ENCODE measurements at places on chromosomes 12 and 14.

- no peak overlapping the region for H3K27ac ChIP-seq
- peaks cover 16% of the 10 kb centered on the region for H3K4me1 ChIP-seq
- H3K36me3 ChIP-seq, result no peaks in the 10 kb centered on the region
- no peak for DNase-seq
- no peak overlapping the region for H3K4me3 ChIP-seq
Observed at GRCh38 chr14:23153851-23154796, 29.3 kb downstream of the SLC7A8 start.

DNA sequence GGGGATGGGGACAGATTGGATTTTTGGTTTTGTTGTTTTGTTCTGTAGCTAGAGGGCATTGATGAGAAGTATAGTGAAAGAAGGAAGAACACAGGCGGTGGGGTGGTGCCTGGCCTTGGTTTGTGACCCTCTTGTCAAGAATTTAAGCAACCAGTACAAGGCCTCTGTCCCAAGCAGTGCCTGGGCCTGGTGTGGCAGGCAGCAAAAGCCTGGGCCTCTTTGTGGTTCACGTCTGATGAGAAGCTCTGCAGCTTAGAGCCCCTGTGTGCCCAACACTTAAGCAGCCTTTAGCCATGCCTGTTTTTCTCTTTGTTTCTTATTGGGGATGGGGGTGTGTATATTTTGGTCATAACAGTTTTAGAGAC, 98.0 kb downstream of the PPP2R5C start:
- peaks cover 56% of the 10 kb centered on the region for H3K36me3 ChIP-seq
- DNase-seq, result no peak
- H3K4me1 ChIP-seq, result peaks cover 72% of the 10 kb centered on the region
- peak overlapping the region; percentile 52 for H3K27ac ChIP-seq
- H3K27me3 ChIP-seq, result no peaks in the 10 kb centered on the region

DNA sequence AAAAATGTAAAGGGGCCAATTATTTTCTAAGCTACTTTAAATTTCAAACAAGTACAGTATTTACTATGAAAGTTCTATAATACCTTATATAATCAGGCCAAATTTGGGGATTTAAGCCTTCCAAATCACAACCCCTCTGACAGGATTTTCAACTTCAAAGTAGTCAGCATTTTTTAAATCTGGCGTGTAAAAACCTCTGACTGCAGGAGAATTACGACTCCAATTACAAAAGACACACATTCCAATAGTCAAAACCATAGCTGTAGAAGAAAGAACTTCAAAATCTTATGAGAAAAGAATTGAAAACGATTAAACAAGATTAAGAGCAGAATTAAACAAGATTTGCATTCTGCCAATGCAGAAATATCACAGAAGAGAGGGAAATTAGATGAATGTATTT, 12.7 kb downstream of the OSBPL8 start:
- H3K36me3 ChIP-seq, result no peaks in the 10 kb centered on the region
- no peak overlapping the region for H3K27ac ChIP-seq
- DNase-seq, result no peak
- H3K4me1 ChIP-seq, result peaks cover 89% of the 10 kb centered on the region

DNA sequence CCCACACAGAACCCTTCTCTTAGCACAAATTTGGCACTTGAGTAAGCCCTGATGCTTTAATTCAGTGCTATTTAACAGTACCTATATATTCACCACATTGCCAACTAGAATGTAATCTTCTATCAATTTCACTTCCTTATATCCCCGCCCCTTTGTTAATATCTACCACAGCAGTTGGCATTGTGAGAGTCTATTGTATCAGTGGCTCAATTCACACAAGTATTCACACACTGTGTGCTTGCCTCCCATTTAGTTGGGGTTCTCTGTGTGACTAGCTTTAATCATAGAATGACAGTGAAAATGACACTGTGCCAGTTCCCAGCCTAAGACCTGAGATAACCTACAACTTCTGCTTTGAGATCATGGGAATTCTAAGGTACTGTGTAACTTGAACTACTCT, 103.1 kb downstream of the SEC23A start:
- no peak for DNase-seq
- H3K4me1 ChIP-seq, result no peaks in the 10 kb centered on the region
- no peaks in the 10 kb centered on the region for H3K27me3 ChIP-seq

GRCh38 chr12:121718653-121719239, 6.2 kb downstream of the TMEM120B start:
- no peak for DNase-seq
- H3K4me1 ChIP-seq, result peaks cover 3% of the 10 kb centered on the region
- no peaks in the 10 kb centered on the region for H3K27me3 ChIP-seq
- H3K36me3 ChIP-seq, result no peaks in the 10 kb centered on the region
- no peak overlapping the region for H3K4me3 ChIP-seq
- H3K27ac ChIP-seq, result no peak overlapping the region

GRCh38 chr14:99809859-99810558, 16.8 kb downstream of the EML1 start:
- H3K4me3 ChIP-seq, result no peak overlapping the region
- H3K27me3 ChIP-seq, result no peaks in the 10 kb centered on the region
- no peak overlapping the region for H3K27ac ChIP-seq
- no peaks in the 10 kb centered on the region for H3K36me3 ChIP-seq
- no peak for DNase-seq
- no peaks in the 10 kb centered on the region for H3K4me1 ChIP-seq

GRCh38 chr12:46318037-46318436, 49.2 kb upstream of the SLC38A1 start:
- no peaks in the 10 kb centered on the region for H3K27me3 ChIP-seq
- H3K36me3 ChIP-seq, result no peaks in the 10 kb centered on the region
- no peak overlapping the region for H3K27ac ChIP-seq
- no peak overlapping the region for H3K4me3 ChIP-seq

- no peak for DNase-seq
- peaks cover 39% of the 10 kb centered on the region for H3K36me3 ChIP-seq
- peaks cover 17% of the 10 kb centered on the region for H3K4me1 ChIP-seq
- H3K27ac ChIP-seq, result no peak overlapping the region
Observed at GRCh38 chr14:23058654-23059504, 1.6 kb upstream of the CDH24 start.

DNA sequence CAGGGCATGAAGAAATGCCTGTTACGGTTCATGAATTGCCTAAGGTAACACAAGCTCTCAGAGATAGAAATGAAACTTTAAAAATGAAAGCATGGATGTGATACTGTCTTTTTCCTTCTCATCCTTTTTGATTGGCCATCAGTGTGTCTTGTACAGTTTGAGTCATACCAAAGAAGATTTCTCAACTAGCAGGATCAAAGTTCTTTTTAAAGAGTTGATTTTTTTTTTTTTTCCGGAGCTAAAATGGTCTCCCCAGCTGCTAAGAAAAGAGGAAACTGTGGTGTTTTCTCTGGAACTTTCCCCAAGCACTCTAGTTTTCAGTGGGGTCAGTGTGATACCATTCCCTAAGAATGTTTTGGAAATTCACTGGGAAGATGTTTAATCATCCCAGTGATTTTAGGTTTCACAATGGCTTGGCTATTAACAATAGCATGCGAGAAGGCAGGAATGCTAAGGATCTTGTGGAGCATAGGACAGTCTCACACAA, 105.0 kb downstream of the ETNK1 start:
- DNase-seq, result no peak
- no peak overlapping the region for H3K4me3 ChIP-seq
- H3K27ac ChIP-seq, result no peak overlapping the region
- H3K4me1 ChIP-seq, result no peaks in the 10 kb centered on the region
- H3K36me3 ChIP-seq, result no peaks in the 10 kb centered on the region

- peak overlapping the region; percentile 75 for H3K27ac ChIP-seq
- H3K36me3 ChIP-seq, result no peaks in the 10 kb centered on the region
- peaks cover 11% of the 10 kb centered on the region for H3K4me1 ChIP-seq
- H3K4me3 ChIP-seq, result peak overlapping the region; percentile 59
Observed at GRCh38 chr12:132909030-132909368, 21.6 kb upstream of the CHFR start.
